ENCODE measurements at places on chromosomes 7 and 10.

- DNase-seq = no peak
Observed at GRCh38 chr10:11893749-11894278, 70.7 kb downstream of the PROSER2 start.

DNA sequence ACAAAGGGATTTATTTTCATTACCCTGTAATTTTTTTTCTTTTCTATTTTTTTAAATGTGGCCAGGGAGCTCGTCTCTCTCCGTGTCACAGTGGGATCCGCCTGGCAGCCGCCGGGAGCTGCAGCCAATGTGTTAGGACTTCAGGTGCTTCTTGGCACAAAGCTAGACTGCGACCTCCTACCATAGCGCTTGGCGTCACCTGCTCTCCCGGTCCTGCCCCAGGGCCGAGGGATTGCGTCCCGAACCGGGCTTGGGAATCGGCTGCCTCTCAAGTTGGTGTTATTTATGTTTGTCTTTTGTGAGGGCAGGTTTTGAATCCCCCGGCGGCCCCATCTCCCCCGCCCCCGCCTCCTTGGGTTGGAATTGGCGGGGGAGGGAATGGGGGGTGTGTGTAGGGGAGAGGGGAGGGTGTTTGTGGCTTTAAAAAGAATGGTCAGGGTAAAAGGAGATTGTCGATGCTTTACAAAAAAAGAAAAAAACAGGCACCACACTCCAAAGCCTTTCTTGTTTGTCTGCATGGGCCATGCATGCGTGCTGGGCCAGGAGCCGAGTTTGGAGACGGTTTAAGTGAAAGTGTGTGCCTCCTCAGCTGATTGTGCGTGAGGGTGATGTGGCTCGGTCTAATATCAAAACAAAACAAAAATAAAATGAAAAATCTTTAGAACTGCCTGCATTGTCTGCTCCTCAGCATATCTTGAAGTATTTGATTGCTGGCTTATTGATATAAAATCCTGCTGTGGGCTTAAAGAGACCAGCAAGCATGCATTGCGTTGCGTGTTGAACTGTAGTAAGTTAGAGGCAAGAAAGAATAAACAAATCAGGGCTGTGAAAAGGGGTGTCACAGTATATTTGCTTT is 1.2 kb downstream of the PPP1R9A start:
- peak; percentile 29 for DNase-seq

DNA sequence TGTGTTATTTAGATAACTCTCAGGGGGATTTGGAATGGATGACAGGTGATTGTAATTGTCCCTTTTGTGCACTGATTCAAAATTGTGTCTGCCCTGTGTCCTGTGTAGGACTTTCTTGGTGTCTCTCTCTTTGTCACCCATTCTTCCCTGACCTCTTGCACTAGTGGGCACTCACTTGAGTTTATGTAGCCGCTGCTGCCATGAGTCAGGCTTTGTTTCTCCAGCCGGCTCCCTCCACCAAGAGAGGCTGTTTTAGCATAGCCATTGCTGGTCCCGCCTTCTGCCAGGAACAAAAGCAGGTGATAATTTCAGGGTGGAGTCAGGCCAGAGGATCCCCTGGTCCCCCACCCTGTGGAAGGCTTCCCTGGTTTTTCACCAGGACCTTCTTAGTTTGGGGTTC is 8.4 kb downstream of the COL17A1 start:
- no peak for DNase-seq

GRCh38 chr10:74624501-74624900 is 201.9 kb upstream of the KAT6B start:
- no peak for DNase-seq

- DNase-seq = no peak
Observed at GRCh38 chr10:44046605-44047004, 338.3 kb downstream of the CXCL12 start.

GRCh38 chr7:70586822-70587221 is 545.1 kb upstream of the GALNT17 start:
- DNase-seq = no peak

GRCh38 chr7:16670021-16670420 is 24.0 kb downstream of the BZW2 start:
- DNase-seq = no peak

DNA sequence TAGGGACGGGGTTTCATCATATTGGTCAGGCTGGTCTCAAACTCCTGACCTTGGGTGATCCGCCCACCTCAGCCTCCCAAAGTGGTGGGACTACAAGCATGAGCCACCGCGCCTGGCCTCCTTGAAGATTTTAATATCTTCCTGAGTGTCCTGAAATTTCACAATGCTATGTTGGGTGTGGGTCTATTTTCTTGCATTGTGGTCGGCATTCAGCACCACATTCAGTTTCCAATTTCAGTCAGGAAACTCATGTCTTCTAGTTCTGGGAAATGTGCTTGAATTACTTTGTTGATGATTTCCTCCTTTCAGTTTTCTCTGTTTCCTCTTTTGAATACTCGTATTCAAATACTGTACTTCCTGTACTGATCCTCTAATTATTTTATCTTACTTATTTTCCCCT is 49.3 kb upstream of the IL6 start:
- no peak for DNase-seq

- DNase-seq = no peak
Observed at GRCh38 chr10:22222236-22223190, 4.7 kb upstream of the EBLN1 start.

DNA sequence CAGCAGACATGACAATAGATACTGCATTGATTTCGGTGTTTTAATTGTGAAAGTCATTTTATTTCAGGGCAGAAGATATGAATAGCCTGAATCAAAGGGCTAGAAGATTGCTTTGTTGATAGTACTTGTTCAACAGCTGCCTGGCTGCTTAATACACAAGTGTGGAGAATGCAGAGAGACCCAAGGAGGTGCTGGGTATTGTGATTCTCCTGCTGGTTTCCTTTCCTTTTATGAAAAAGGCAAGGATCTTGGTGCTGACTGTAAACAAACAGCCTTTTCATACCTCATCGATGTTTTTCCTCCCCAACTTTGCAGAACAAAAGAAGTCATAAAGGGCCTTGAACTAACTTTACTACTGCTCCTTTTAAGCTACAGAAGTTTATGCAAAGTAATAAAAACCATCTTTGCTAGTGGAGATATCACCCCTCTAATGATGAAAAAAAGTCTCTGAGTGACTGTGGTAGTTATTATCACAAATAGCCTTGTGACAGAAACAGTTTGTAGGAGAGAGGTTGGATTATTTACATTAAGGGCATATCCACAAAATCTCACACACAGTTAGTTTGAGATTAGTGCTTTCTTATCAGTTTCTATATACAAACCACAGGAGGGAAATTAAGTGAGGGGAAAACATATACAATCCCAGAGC is 800.0 kb downstream of the LRMDA start:
- no peak for DNase-seq

DNA sequence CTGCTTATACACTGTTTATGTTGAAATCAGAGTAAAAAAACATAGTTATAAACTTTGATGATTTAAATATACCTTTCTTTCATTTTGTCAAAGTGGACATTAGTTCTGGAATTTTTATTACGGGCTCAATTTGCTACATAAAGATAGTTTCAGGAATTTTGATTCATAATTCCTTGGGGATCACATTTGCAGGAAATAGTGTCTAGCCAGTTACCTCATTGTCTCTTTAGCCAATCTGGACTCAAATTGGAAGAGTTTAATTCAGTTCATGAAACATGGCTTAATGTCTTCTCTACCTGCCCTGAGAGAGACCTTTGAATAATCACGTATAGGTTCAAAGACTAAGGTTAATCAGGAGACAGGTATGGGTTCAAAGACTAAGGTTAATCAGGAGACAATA is 262.6 kb downstream of the HGF start:
- DNase-seq = no peak

- DNase-seq = no peak
Observed at GRCh38 chr10:88886557-88886956, 6.5 kb downstream of the STAMBPL1 start.

DNA sequence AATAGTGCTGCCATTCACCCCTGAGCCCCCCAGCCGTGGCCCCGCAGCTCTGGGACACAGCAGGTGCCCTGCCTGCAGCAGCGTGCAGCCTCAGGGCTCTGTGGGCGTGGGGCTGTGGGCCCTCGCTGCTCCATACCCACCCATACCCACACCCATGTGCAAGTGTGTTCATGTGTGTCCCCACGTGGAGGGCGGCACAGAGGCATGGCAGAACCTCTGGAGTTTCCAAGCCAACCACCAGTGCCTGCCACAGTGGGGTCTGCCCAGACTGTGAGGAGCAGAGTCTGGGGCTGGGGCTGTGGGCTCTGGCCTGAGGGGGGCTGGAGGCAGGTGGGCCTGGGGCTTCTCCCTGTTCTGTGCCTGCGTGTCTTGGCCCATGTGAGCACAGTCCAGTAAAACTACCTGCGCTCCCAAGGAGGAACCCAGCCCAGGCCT is 2.4 kb downstream of the PRAP1 start:
- DNase-seq = no peak

GRCh38 chr7:22622116-22622785 is 104.7 kb upstream of the IL6 start:
- DNase-seq = no peak

DNA sequence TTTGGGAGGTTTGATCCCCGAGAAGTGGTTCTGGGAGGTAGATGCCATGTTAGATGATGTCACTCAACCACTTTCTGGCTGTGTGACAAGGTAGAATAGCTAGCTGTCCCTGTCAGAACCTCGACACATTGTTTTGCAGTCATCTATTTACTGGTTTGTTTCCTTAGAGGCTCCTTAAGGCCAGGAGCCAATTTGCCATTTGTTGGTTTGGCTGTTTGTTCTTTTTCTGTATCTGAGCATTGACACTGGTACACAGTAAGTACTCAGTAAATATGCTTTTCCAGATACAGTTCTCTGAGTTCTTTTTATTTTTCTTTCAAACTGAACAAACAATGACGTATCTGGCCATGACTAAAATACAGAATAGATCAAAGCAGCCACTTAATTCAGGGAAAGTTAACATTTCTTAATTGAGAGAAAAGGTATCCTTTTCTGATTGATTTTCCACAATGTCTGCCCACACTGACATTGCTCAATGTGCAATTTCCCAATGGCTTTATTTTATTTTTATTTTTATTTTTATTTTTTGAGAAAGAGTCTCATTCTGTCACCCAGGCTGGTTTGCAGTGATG is 121.6 kb downstream of the SPAG6 start:
- DNase-seq = no peak

GRCh38 chr7:69967689-69968450 is 369.6 kb downstream of the AUTS2 start:
- DNase-seq = no peak

GRCh38 chr10:22133749-22134624 is 83.8 kb downstream of the EBLN1 start:
- no peak for DNase-seq

- no peak for DNase-seq
Observed at GRCh38 chr7:78535655-78536054, 737.1 kb downstream of the PHTF2 start.

DNA sequence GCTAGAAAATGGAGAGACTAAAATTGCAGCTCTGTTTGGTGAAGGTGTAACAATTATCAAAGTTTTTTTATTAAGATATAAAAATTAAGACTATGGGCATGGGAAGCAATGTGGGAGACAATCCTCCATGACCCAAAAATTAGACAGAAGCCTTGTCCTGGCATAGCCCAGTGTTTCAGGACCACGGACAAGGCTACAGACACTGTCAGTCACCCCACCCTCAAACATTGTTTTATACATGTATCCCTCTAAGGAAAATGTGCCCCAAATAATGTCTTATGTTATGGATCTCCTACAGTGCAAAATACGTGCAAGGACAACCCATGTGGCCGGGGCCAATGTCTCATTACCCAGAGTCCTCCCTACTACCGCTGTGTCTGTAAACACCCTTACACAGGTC is 24.0 kb downstream of the HABP2 start:
- no peak for DNase-seq

- DNase-seq = peak; percentile 15
Observed at GRCh38 chr10:71188201-71188600, 24.2 kb upstream of the UNC5B start.

DNA sequence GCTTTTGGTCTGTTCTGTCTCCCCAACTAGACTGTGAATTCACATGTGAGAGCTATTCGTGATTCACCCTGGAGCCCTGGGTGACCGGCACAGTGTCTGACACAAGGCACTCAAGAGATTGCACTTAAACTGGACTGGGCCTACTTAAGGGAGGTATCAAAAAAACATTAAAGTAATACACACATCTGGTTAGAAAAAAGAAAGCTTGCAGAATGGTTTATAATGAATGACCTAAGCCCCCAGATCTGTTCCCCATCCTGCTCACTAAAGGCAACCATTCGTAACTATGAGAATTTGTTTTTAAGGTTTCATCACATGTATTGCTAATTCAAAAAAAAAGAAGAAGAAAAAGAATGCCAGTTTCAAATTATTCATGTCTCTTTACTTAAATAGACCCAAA is 74.5 kb downstream of the DGKI start:
- no peak for DNase-seq

- DNase-seq = no peak
Observed at GRCh38 chr10:111648046-111648445, 535.5 kb downstream of the GPAM start.

GRCh38 chr10:80066809-80067208 is 11.7 kb upstream of the TMEM254 start:
- DNase-seq = no peak

GRCh38 chr7:130926001-130926691 is 192.1 kb upstream of the KLF14 start:
- DNase-seq = no peak

GRCh38 chr7:7614018-7614741 is 26.4 kb upstream of the UMAD1 start:
- DNase-seq = no peak

- no peak for DNase-seq
Observed at GRCh38 chr10:31120961-31121685, 89.5 kb upstream of the ZNF438 start.
